ENCODE measurements at places on chromosomes 6 and 20. TPM values are rescaled to one million over a fixed set of nuclear protein-coding genes. Genes with fewer than 3 reads are reported as not detected.

DNA sequence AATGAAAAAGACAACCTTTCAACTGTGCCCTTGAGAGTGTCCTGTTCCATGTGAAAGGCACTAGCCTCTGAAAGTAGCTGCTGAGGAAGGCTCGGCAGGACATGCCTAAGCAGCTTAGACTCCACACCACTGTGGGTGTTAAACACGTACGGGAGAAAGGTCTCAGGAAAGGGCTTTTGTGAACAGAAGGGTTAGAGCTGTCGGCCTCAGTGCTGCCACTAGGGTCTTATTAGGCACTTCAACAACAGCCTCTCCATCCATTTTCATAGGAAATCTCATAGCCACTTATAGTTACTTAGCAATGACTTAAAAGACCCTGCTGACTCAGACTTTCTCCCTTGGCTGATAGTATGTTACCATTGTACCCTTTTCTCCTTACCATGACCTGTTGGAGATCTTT, 662.8 kb downstream of the TBC1D32 start:
- DNase-seq: no peak

GRCh38 chr6:53020005-53020744, 25.1 kb upstream of the GSTA4 start:
- DNase-seq: no peak

- DNase-seq: no peak
Observed at GRCh38 chr6:20853828-20854227, 319.6 kb downstream of the CDKAL1 start.

- no peak for DNase-seq
Observed at GRCh38 chr6:157032923-157033322, 255.7 kb downstream of the ARID1B start.

- DNase-seq: no peak
Observed at GRCh38 chr20:36462440-36463211, 78.7 kb upstream of the MYL9 start.

GRCh38 chr6:44332585-44332984, 9.9 kb upstream of the SPATS1 start:
- DNase-seq: no peak

GRCh38 chr6:75556240-75556639, 45.4 kb upstream of the SENP6 start:
- no peak for DNase-seq

DNA sequence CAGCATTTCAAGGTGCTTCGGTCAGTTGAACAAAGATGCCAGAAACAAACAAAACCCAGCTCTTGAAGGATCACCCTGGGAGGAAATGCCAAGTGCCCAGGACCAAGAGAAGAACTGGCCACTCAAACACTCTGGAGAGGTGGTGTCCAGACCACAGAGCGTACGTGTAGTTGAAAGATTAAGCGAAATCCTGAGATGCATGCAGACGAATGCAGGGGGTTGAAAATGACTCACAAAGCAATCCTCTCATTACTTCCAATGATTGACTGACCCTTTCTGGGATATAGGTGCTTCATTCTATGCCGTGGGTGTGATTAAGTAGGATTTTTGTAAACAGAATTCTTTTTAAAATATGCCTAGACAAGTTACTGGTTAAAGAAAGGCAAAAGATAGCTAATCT, 71.5 kb upstream of the ATXN1 start:
- no peak for DNase-seq

DNA sequence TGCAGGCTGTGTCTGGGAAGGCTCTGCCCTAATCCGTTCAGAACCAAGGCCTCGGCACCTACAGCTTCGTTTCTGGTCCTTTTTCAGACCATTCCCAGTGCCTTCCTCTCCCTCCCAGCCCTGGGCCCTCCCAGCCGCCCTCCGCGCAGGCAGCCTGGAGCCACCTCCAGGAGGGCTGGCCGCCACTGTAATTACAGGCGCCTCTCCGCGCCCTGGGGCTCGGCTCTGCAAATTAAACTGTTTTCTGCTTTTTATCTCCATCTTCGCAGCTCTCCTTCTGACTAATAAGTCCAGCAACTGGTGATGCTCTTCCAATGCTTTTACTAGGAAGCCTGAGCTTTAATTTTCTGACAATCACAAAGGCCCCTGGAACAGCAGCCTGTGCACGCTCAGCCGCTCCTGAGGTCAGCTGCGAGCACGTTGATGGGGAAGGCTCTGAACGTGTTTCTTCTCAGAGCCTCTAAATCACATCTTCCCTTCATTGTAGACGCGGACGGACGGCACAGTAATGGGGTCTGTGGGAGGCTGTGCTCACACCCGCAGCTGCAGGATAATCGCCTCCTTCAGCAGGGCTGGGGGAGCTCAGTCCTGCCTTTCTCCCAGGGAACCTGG, 194.6 kb downstream of the DLL1 start:
- DNase-seq: peak; percentile 16

Gene CEP162
- total RNA-seq: 5.6 TPM

Gene CST3
- 1,117 TPM for total RNA-seq
